Esophagus squamous epithelium (tissue), 5 donors: ENCODE measurements at places on chromosomes 7 and 10.

DNA sequence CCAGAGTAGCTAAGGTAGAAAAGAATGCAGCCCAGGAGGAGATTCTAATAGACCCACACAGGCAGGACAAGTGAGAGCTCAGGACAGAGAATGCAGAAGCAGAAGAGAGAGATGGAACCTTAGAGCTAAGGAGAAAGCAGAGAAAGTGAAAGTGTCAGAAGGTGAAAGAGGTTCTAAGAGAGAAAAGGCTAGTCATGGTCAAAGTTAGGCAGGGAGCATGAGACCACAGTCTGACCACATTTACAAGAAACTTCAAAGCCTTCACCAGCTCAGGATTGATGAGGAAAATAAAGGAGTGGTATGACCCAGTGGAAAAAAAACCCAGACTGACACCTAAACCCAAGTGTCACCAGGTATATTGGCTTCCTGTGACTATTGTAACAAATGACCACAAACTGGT, 131.8 kb upstream of the WDR11 start:
- no peak for DNase-seq

GRCh38 chr10:94116848-94117247, 123.1 kb downstream of the PLCE1 start:
- DNase-seq, result no peak

DNA sequence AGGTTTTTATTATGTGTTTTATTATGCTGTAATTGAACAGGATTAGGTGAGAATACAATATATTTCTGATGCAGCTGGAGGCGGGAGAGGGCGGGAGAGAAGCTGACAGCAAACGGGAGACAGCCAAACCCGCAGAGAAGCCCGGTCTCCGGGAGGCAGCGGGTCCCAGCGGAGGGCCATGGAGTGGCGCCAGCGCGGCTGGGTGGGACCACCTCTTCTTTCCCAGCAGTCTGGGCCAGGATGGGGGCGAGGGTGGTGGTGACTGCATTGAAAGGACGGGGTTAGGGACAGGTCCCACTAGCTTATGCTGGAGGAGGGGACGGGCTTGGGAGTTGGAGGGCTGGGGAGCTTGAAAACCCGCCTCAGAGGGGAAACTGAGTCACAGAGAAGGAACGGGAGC, 14.5 kb upstream of the KAZALD1 start:
- no peak for DNase-seq

DNA sequence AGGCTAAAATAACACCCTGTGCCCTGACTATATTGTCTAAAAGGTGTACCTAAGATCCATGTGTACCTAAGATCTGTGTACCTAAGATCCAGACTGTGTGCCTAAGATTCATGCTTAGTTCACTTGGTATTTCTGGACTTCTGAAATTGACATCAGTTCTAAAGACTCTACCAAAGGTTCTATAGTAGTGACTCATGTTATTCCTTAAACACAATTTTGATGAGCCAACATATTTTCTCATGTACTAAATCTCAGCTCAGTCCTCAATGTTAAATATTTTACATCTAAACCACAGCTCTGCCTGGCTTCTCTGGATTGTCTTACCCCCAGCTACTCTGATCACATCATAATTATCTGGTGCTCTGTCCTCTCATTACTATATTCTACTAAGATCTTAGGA, 802.3 kb upstream of the SORCS1 start:
- no peak for DNase-seq

DNA sequence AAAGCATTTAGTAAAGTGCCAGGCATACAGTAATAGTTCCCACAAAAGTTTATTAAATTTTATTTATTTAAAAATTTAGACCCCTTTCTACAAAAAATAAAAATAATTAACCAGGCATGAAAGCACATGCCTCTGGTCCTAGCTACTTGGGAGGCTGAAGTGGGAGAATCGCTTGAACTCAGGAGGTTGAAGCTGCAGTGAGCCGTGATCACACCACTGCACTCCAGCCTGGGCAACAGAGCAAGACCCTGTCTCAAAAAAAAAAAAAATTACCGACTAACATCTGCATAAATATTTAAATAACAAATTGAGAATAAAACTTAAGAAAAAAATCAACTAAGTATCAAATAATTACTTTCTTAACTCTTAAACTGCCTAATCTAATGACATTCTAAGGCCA, 64.3 kb upstream of the TRIM24 start:
- DNase-seq, result no peak

- DNase-seq, result no peak
Measured at GRCh38 chr7:139367438-139368155, 7.9 kb downstream of the LUC7L2 start.

GRCh38 chr10:51960494-51960895, 261.1 kb upstream of the CSTF2T start:
- DNase-seq, result no peak

- DNase-seq, result no peak
Measured at GRCh38 chr7:111264111-111264868, 173.4 kb downstream of the LRRN3 start.

- no peak for DNase-seq
Measured at GRCh38 chr7:23261843-23262452, 15.4 kb downstream of the GPNMB start.

DNA sequence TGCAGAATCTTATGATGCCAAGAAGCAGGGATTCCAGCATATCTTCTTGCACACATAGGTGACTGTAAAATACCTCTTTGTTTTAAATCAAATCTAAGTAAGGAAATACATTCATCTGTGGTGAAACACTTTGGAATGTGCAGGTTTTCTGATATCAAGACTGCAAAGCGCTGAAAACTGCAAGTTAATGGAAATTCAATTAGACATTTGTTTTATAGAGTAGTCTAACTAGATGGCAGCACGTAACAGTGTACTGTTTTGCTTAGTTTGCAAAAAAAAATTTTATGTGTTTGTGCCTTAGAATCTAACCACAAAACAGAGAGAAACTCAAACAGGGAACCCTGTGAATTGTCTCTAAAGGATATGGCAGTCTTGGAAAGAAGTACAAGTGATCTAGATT, 259.2 kb downstream of the HDAC9 start:
- DNase-seq, result no peak

GRCh38 chr7:47361236-47361635, 220.7 kb downstream of the TNS3 start:
- no peak for DNase-seq

GRCh38 chr7:2937701-2938513, 93.8 kb upstream of the GNA12 start:
- DNase-seq, result no peak

DNA sequence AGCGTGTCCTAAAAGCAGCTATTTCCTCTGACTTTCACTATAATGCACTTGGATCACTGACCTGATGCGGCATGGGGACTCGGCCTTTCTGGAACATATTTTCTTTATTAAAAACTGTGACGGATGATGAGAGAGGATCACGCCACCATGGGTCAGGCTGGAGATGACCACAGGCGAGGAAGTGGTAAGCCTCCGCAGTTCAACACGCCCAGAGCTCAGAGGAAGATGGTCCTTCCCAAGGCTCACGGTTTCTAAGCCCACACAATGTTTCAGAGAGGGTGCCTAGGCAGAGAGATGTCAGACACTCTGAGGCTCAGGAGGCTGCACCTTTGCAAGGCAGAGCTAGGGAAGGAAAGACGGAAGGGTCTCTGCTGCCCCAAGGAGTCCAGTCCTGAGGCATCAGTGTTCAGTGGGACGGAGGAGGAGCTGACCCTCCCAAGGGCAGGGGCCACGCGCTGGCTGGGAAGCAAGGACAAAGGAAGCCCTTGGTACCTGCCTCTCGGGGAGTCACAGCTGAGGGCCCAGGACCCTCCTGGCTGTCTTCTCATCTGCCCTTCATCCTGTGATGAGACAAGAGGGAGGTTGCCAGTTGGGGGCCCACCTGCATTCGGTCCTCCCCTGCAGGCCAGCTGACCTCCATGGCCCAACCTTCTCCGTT, 9.5 kb downstream of the CHST15 start:
- no peak for DNase-seq

DNA sequence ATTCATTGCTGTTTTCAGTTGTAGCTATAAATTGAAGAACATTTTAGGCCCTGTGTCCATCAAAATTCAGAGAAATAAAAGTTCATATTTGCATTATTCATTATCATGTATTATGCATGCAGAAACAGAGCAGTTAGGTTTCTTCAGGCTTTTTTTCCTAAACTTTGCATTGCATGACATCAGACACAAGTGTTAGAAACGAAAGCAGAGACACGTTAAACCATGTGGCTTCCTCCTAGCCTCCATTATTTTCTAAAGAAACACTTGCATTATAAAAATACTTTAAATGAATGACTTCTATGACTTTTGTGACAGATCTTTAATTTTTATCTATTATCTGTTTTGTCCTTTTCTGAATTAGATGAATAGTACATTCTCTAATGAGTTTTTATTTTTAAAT, 8.8 kb upstream of the EBLN1 start:
- no peak for DNase-seq

DNA sequence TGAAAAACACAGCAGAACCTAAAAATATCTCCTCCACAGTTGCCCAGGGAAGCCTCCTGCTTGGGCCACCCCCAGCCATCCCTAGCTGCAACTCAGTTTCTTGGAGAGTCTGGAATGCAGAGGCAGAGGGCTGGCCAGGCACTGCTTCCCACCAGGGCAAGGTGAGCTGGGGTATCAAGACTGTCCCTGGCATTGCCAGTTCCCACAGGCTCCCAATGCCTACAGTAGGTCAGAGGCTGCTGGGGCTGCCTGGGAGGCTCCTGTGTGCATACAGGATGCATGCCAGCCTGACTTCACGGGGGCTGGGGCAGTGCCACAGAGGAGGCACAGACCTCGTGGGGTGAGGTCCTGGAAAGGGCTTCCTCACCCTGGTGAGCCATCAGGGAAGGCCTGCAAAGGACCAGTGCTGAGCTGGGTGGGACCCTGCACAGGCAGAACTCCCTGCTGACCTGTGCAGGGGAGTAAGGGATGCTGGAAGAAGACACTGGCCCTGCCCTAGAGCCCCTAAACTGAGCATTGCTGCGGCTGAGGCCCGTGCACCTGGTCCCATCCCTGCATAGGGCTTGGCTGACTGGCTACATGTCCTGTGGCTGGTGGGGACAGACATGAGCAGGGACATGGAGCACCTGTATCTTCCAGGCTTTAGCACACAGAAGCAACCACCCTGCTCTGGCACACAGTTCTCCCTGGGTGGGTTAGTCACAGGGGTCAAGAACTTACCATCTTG, 121.9 kb upstream of the RET start:
- no peak for DNase-seq

DNA sequence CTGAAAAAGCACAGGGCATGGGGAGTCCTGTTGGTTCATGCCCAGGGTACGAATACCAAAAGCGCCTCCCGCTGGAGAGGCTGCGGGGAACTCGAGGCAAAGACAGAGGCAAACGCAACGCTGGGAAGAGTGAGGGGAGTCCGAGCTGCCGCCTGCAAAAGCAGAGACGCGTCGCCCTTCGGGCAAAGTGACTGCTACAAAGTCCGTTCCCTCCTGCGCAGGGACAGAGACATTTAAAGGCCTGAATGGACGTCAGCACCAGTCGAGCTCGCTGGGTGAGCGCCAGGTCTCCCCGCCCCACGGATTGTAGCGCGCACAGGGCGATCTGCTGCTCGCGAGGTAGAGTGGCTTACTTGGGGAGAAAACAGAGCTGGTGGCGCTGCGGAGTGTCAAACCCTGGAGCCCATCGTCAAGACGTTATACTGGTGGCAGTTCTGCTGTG, 732.8 kb downstream of the ZWINT start:
- no peak for DNase-seq

DNA sequence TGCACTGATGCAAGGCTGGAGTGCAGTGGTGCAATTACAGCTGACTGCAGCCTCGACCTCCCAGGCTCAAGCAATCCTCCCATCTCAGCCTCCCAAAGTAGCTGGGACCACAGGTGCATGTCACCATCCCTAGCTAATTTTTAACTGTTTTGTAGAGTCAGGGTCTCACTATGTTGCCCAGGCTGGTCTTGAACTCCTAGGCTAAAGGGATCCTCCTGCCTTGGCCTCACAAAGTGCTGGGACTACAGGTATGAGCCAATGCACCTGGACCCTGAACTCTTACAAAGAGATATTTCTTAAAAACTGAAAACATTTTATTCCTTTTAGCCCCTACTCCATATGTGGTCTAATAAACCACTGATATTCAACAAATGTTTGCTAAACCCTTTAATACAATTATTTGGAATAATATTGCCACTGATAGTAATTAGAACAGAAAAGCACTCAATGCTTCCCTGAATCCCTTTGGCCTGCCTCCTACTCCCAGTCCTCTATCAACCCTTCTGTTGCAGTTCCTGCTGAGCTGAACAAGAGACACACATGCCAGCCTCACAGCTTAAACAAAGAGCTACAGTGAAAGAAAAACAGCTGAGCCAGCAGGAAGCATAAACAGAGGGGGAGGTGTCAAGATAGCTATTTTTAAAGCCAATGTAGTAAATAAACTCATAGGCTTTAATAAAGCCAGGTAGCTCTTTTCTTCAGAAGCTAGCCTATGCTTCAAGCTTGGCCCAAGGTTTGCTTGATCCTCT, 7.0 kb upstream of the GNAI1 start:
- no peak for DNase-seq

- no peak for DNase-seq
Measured at GRCh38 chr7:18975689-18976280, 141.7 kb downstream of the TWIST1 start.

DNA sequence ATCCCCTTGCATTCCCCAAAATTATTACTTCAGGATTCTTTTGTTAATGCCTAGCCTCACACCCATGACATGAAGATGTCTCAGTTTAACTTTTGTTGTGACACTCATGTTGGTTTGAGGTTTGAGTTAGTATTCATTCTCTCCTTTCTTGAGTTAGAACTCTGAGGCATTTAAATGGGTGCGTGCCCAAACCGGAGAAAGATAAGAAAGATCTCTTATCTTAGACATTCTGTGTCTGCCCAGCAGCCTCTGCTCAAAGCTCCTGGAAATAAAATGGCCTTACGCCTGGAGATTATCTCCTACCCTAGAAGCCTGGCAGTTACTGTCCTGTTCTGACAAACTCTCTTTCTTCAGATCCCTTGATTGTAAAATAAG, 26.3 kb downstream of the WBP1L start:
- no peak for DNase-seq

- DNase-seq, result no peak
Measured at GRCh38 chr7:116724560-116725231, 52.7 kb downstream of the MET start.

DNA sequence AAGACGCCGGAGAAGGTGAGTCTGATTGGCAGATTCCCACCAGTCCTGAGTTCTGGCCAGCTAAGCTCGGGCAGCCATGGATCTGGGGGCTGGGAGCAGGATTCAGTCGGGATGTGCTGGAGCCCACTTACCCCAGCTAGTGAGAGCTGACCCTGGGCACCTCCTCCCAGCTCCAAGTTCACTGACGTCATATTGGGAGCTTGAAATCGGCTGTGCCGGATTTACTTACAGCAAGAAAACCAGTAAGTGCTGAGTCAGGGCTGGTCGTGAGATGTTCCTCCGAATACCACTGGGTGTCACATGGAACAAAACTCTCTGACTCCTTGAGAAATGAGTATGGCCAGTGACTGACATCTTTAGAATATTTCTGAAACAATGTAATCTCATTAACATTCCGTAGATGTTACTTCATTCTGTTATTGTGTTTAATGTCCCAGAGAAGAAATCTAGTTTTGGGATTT, 621.2 kb downstream of the SDK1 start:
- DNase-seq, result no peak

- no peak for DNase-seq
Measured at GRCh38 chr7:133887459-133887858, 239.7 kb upstream of the LRGUK start.

- no peak for DNase-seq
Measured at GRCh38 chr10:11646450-11646849, 35.0 kb upstream of the USP6NL start.
